C1 segment of cervical spinal cord (tissue), 14 donors: ENCODE measurements at places on chromosomes 16 and 17.

- no peak for DNase-seq
These were observed 42.1 kb downstream of the TMEM114 start for GRCh38 chr16:8548166-8548565.

GRCh38 chr17:73189417-73190099 lies 3.3 kb upstream of the COG1 start:
- DNase-seq: peak; percentile 11

- DNase-seq: no peak
These were observed 40.3 kb upstream of the TEKT3 start for GRCh38 chr17:15381707-15382106.

DNA sequence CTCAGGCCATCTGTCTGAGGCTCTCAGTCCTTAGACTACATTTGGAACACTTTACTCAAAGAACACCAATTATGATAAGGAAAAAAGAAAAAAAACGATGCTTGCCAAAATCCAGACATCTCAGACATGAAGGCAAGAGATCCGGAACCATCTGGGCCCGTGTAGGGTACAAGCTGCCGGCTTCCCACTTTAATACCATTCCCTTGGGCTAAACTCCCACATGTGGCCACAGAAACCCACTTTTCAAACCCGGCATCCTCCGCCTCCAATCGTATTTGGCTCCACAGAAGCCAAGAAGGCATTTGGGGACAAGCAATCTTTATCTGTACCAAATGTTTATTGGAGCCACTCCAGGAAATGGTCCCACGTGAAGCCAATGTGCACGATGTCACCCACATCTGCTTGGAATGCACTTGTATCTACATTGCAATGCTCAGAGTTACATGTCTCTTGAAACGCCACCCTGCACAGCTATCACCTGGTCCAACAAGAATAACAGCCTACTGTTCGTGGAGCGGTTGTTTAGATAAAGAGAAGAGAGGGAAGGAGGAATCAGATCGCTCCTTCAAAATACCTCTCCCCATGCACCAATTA lies 33.5 kb downstream of the XYLT1 start:
- DNase-seq: no peak

DNA sequence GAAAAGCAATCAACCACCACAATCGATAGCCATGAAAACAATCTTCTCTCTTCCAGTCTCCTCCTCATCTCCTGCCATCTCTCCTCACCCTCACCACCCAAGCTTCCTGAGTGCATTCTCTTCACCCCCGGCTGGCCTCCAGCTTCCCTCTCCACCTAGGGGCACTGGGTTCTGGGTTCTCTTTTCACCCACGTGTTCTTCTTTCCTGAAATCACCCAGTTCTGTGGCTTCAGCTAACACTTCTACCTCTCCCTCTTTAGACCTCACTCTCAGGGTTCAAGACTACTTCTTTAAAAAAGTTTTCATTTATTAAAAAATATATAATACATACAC lies 8.2 kb downstream of the ITGAM start:
- no peak for DNase-seq

GRCh38 chr16:56422896-56423441 lies 2.4 kb downstream of the AMFR start:
- DNase-seq: no peak

GRCh38 chr16:25580041-25580440 lies 111.7 kb upstream of the HS3ST4 start:
- DNase-seq: no peak

DNA sequence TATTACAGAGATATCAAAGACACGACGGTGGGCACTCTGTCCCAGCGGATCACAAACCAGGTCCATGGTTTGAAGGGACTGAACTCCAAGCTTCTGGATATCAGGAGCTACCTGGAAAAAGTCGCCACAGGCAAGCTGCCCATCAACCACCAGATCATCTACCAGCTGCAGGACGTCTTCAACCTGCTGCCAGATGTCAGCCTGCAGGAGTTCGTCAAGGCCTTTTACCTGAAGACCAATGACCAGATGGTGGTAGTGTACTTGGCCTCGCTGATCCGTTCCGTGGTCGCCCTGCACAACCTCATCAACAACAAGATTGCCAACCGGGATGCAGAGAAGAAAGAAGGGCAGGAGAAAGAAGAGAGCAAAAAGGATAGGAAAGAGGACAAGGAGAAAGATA lies 8.7 kb downstream of the PSMD7 start:
- DNase-seq: no peak

GRCh38 chr16:10339777-10340732 lies 45.8 kb upstream of the ATF7IP2 start:
- no peak for DNase-seq

- no peak for DNase-seq
These were observed 50.7 kb upstream of the ARHGAP44 start for GRCh38 chr17:12738624-12739023.

DNA sequence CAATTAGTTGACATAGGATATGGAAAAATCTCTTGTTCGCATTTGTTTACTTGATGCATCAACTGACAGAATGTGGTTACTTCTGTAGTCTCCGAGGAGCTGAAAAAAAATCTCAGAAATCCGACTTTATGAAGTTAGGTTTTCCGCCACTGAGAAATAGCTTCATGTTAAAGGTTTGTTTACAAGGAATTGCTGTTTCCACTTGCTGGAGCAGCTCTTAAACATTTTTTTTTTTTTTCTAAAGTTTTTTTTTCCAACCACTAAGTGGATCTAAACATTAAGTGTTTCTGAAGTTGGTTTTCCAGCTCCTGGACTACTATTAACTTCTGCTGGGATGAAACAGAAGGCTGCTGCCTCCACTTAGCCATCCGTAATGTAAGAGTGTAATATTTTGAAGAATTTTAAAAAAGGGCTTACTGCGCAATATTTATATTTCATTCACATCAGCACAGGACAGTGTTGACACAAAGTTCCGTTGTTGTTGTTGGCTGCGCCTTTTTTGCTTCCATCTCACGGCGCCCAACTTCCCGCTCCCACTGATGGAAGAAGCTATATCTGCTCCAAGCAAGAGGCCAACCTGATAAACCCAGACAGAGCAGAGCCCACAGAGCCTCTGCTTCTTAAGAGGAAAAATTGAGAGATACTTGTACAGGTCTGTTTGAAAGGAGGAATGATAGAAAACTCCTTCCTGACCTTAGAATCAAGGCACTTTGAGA lies 167.7 kb upstream of the KCNJ16 start:
- no peak for DNase-seq

- DNase-seq: no peak
These were observed 9.9 kb downstream of the KRTAP9-1 start for GRCh38 chr17:41199421-41200078.

GRCh38 chr17:7308625-7309433 lies 1.4 kb downstream of the EIF5A start:
- DNase-seq: peak; percentile 52

- DNase-seq: no peak
These were observed 8.5 kb upstream of the SPNS2 start for GRCh38 chr17:4490109-4490591.

GRCh38 chr17:19867079-19867328 lies 732 bp downstream of the ULK2 start:
- no peak for DNase-seq

GRCh38 chr17:39667945-39668924 lies at the start of gene PNMT:
Gene PNMT (plus strand): TSS chr17:39668453. CDS start chr17:39668476, 23 bp downstream.
- no peak for DNase-seq

DNA sequence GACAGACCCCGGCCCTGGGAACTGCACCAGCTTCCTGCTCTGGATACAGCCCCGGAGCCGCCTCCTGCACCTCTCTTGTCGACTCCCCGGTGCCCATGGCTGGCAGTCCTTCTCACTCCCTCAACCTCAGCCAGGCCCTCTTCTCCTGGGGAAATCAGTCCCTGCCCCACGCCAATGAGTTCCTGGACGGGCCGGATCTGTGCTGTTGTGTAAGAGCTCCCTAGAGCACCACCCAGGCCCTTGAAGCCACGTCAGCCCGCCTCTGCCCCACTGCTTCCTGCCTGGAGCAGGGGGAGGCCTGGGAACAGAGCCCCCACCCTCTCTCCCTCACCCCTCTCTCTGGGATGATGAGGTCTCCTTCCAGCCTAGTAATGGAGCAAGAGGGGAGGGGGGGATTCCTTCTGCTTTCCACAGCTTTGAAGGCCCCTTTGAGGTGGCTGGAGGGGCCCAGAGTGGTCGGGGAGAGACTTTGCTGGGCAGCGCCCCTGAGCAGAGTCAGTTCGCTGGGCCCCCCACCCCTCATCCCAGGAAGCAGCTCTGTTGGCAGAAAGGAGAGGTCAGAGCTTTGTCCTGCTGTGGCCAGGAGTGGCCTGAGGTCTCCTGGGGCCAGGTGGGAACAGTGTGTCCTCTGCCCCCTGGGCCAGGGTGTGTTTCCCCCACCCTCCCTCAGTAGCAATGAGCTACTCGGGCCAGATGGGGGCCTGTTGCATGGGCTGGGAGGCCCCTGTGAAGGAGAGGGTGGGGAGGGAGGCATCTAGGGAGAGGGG lies 3.8 kb downstream of the PRR29 start:
- no peak for DNase-seq

DNA sequence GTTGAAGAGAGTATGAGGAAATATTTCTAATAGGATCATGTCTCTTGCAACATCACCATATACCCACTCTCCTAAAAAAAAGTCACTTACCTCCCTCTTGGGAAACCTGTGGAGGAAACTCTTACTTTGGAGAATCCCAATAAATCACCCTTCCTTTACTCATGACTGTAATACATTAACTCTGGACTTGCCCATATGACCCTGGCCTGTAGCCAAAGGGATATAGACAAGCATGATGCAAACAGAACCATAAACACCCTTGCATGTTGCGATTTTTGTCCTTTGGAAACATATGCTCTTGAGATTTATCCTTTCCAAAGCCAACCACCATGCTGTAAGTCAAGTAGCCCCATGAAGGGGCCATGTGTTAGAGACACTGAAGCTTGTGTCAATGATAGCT lies 19.5 kb downstream of the CDH11 start:
- no peak for DNase-seq

DNA sequence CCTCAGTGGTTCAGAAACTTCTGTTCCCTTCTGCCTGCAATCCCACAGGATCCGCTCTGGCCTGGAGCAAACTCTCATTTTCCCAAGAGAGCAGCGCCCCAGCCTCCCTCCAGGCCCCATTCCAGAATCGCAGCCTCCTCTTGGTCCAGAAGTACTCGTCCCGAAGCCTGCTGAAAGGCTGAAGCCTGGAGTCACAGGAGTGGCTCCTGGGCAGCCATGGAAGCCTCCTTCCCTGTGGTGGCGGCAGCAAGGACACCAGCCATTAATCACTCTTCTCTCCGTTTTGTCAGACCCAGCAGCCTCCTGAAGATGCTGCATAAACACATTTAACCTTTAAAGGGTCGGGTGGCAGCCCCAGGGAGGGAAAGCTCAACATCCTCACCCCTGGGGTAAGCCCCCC lies 66.9 kb upstream of the TNRC6C start:
- DNase-seq: no peak

GRCh38 chr17:17729620-17730249 lies 48.5 kb downstream of the RAI1 start:
- no peak for DNase-seq

DNA sequence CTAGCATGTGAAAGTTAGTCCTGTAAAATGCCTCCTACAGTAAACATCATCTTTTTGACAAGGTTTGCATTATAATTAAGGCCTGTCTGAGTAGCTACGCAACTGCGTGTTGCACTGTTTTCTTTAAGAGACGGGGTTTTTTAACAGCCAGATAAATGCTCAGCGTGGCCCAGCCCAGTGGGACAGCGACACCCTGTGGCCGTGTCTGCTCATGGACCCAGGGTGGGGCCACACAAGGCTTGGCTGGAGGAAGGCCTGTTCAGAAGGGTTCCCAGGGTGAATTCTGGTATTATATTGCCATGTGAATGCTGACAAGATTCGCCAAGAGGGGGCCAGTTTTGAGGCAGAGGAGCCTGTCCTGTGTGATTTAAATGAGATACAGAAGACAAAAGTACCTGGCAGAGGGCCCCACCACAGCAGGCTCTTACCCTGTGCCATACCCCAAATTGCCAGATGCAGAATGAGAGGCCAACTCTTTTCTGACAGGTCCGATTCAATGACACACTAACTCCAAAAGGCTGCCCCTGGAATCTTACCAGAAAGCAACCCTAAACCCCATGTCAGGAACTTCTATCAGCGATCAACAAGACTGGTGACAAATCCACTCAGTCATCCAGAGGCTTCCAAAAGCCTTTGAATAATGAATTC lies 65.9 kb upstream of the IRX6 start:
- DNase-seq: no peak

GRCh38 chr17:76881966-76882365 lies 13.8 kb downstream of the MGAT5B start:
- no peak for DNase-seq

DNA sequence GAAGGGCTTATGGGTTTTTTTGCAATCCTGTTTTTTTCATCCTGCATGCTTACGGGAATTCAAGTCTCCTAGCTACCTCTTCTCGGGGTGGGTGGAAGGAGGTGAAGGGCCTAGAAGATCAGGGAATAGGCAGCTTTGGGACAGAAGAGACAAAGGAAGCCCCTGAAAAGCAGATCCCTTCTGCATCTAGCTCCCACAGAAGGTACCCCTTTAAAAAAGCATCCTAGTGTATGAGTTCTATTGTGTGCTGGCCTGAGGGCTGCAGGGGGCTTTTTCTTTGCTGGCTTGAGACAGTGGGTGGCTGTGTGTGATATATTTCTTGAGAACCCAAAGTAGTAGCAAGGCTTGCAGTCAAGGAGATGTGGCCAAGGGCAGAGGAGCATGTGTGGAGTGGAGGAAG lies 330.5 kb downstream of the MAF start:
- no peak for DNase-seq

DNA sequence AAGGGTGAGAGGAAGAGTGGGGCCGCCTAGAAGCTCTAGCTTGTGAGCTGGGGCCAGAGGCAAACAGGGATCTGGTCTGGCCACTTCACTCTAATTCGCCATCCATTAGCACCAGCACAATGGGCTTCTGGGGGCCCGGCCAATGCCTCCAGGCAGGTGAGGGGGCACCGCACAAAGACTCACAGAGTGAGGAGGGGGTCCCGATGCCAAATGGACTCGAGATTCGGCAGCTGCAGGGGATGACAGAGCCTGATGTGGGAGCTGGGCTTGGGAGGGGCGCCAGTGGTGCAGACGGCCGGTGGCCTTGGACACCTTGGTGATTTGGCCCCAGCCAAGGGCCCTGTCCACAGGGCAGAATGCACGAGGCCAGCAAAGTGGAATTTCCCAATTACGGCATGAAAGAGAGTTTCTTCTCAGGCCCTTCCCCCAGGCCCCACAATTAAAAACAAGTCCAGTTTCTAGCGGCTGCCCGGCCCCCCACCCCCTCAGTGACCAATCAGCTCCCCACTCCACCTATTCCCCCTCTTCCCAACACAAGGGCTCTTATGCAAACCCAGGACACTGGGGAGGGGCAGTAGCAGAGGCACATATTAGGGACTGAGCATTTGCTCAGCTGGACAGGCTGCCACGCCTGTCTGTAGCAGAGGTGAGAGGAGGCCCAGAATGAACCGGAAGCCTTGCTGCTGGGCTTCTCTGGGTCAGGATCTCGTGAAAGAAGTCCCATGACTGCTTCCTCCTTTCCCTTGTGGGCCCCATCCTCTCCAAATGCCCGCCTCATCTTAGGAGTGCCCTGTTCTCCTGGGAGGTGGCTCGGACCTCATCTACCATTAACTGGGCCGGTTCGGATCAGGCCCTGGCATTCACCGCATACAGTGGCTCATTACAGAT lies 39.4 kb upstream of the MTSS2 start:
- DNase-seq: peak; percentile 71
